SK-N-SH (cell line): ENCODE measurements at places on chromosomes 16 and 17. TPM values are rescaled to one million over a fixed set of nuclear protein-coding genes. Genes with fewer than 3 reads are reported as not detected.
A peak's percentile ranks its signal among the peaks of the same experiment; 100 is the strongest.

The RHBDL3 gene
- 0.39 and 0.72 TPM in 2 replicates for polyA plus RNA-seq

DNA sequence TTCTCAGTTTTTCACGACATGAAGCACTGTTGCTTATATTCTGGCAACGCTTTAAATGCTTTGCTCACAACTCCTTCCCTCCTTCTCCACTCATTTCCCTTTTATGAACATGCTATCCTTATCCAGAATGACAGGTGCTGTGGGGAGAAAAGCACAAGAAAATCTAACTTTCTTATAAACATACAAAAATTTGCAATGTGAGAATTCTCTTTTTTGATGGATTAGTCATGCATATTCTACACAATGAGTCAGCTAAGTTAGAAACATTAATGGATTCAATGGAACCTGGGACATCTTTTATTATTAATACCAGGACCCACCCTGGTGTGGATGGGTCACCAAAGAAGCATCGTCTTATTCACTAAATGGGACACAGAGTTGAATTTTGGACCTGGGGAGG is 234.6 kb upstream of the CDH5 start:
- no peak for DNase-seq
- H3K4me1 ChIP-seq = peaks cover 11% of the 10 kb centered on the region; the same call in 1 of the 2 replicates
- peak overlapping the region; percentile 52 for H3K27ac ChIP-seq
- H3K36me3 ChIP-seq = no peaks in the 10 kb centered on the region
- H3K4me3 ChIP-seq = no peak overlapping the region; the same call in 1 of the 2 replicates

DNA sequence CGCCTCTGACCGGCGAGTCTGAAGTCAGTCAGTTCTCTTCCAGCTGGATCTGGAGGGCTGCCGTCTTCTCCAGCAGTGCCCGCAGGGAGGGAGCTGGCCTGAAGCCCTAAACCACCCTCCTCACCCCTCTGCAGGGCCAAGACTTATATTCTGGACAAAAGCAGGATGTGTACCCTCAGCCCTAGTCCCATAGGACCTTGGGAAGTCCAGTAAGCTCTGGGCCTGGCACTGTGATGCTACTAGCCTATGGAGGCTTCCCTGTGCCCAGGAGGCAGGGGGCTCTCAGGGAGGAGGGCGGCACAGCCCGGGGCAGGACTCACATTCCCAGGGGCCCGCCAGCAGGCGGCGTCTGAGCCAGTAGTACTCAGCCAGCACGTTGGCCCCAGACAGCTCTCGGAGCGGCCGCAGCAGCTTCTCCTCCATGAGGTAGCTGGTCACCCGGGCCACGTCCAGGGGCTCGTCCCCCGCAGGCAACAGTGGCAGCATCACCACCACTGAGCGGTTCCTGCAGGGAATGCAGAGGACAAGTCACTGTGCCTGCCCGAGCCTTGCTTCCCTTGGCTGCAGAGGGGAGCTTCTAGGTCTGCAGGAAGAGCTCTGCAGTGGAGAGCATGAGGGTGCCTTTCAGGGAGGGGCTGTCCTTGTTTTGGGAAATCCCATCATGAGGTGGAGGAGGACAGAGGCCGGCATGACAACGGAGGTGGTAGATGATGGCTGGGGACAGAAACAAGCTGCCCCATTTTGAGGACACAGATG is 41.7 kb downstream of the RMI2 start:
- no peak overlapping the region for H3K4me3 ChIP-seq
- no peaks in the 10 kb centered on the region for H3K27me3 ChIP-seq
- no peak overlapping the region for H3K27ac ChIP-seq
- peaks cover 20% of the 10 kb centered on the region; the same call in 1 of the 2 replicates for H3K4me1 ChIP-seq
- no peak for DNase-seq

DNA sequence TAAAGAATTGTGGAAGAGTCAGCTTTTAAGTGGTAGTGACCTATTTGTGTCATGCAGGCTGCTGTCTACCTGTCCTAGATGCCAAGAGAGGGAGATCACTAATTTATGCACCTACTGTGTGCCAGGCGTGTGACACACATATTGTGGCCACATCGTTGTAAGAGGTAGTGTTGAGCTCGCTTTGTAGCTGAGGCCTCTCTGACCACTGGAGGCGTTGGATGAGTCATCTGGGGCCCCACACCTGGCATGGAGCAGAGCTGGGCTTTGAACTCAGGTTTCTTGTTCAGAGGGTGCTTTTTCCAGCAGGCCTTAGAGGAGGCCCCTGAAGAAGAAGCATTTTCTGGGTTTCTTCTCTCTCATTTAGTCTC is 52.3 kb upstream of the LGALS9 start:
- peaks cover 53% of the 10 kb centered on the region for H3K4me1 ChIP-seq
- DNase-seq = no peak
- H3K27ac ChIP-seq = peak overlapping the region; percentile 96
- H3K4me3 ChIP-seq = no peak overlapping the region
- H3K36me3 ChIP-seq = no peaks in the 10 kb centered on the region
- H3K27me3 ChIP-seq = no peaks in the 10 kb centered on the region

The GPR179 gene
- 0.02 TPM in 2 replicates for polyA plus RNA-seq

- H3K4me1 ChIP-seq = peaks cover 15% of the 10 kb centered on the region; the same call in 1 of the 2 replicates
- no peak overlapping the region for H3K27ac ChIP-seq
- no peaks in the 10 kb centered on the region for H3K36me3 ChIP-seq
- no peaks in the 10 kb centered on the region for H3K27me3 ChIP-seq
- DNase-seq = no peak
- H3K4me3 ChIP-seq = no peak overlapping the region
Observed at GRCh38 chr16:46763147-46763546, 15.0 kb upstream of the MYLK3 start.

DNA sequence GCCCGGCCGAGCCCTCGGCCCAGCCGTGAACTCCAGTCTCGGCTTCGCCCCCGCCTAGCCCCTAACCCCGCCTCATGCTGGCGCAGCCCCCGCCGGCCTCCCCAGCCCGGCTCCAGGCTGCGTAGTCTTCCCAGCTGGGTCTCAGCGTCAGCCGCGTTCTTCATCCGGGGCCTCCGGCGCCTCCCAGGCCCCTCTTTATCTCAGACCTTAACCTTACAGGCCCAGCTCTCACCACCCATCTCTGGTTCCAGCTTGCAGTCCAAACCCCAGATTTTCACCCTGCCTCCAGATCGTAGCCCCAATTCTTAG is at the start of gene PROCA1:
Gene PROCA1, minus strand, starts transcription at position 166 of the 309 bp plus-strand sequence. CDS start 228 bp downstream, outside the sequence.
- H3K4me1 ChIP-seq = peaks cover 7% of the 10 kb centered on the region; the same call in 1 of the 2 replicates
- H3K27me3 ChIP-seq = no peaks in the 10 kb centered on the region
- H3K36me3 ChIP-seq = no peaks in the 10 kb centered on the region
- H3K4me3 ChIP-seq = peak within 1 kb of the TSS; percentile 59
- H3K27ac ChIP-seq = peak within 1 kb of the TSS; percentile 78

The OR1G1 gene
- not detected in 2 replicates for polyA plus RNA-seq

The SDR42E2 gene
- polyA plus RNA-seq = not detected in 2 replicates

The CMTM1 gene
- polyA plus RNA-seq = 3.1 and 3.7 TPM in 2 replicates

The APOBR gene
- polyA plus RNA-seq = 0.03 TPM in 1 of 2 replicates, not detected in the other

The CFAP119 gene
- polyA plus RNA-seq = 28.4 and 36.5 TPM in 2 replicates

DNA sequence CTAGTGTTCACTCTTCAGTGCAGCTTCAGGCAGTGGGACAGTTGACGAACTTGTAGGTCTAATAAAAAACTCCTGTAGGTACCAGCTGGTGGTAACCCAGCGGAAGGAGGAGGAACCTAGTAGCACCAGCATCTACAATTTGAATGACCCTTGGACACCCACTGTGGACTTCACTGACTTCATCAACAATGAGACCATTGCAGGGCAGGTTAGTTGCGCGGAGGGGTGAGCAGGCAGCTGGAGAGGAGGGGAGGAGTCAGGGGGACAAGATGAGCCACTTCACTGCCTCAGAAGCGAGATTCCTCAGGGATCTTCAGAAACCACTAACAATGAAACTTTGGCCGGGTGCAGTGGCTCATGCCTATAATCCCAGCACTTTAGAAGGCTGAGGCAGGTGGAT is 22.3 kb downstream of the AOC3 start:
- peaks cover 45% of the 10 kb centered on the region for H3K27me3 ChIP-seq
- no peak for DNase-seq
- H3K4me3 ChIP-seq = no peak overlapping the region
- no peak overlapping the region for H3K27ac ChIP-seq

The PPP1R1B gene
- polyA plus RNA-seq = 0.05 and 0.07 TPM in 2 replicates

GRCh38 chr16:58551496-58551895 is 36.2 kb downstream of the SETD6 start:
- H3K4me1 ChIP-seq = 0 out of 2 replicates have a peak, but pooled peaks cover 6% of the 10 kb centered on the region
- H3K27ac ChIP-seq = no peak overlapping the region
- no peaks in the 10 kb centered on the region for H3K27me3 ChIP-seq
- peaks cover 79% of the 10 kb centered on the region for H3K36me3 ChIP-seq
- no peak for DNase-seq
